Mononuclear cell (primary cell): ENCODE measurements at places on chromosomes 12 and 14. TPM values are rescaled to one million over a fixed set of nuclear protein-coding genes. Genes with fewer than 3 reads are reported as not detected.

Gene P2RX4
- total RNA-seq, result 44.2 TPM

Gene GPR137C
- 0.10 TPM for total RNA-seq

Gene BDKRB2
- total RNA-seq, result under 0.01 TPM

Gene MYH6
- not detected for total RNA-seq

Gene IFNG
- 12.4 TPM for total RNA-seq

Gene KRT79
- not detected for total RNA-seq

Gene CCDC60
- total RNA-seq, result not detected

Gene P3H3
- total RNA-seq, result 2.6 TPM

Gene APOLD1
- total RNA-seq, result 1.8 TPM

Gene CSRP2
- total RNA-seq, result 0.21 TPM

Gene INHBE
- not detected for total RNA-seq

Gene CHGA
- total RNA-seq, result not detected

Gene FGF6
- not detected for total RNA-seq

Gene CLEC4D
- 10.9 TPM for total RNA-seq

Gene MORN3
- 3.6 TPM for total RNA-seq

Gene PLD4
- 15.3 TPM for total RNA-seq

Gene CLEC1B
- total RNA-seq, result 14.2 TPM

Gene TAS2R9
- total RNA-seq, result not detected

Gene CLEC2A
- not detected for total RNA-seq

Gene PLA2G1B
- total RNA-seq, result 0.31 TPM
